ENCODE measurements at places on chromosomes 5 and 9. TPM values are rescaled to one million over a fixed set of nuclear protein-coding genes. Genes with fewer than 3 reads are reported as not detected.

DNA sequence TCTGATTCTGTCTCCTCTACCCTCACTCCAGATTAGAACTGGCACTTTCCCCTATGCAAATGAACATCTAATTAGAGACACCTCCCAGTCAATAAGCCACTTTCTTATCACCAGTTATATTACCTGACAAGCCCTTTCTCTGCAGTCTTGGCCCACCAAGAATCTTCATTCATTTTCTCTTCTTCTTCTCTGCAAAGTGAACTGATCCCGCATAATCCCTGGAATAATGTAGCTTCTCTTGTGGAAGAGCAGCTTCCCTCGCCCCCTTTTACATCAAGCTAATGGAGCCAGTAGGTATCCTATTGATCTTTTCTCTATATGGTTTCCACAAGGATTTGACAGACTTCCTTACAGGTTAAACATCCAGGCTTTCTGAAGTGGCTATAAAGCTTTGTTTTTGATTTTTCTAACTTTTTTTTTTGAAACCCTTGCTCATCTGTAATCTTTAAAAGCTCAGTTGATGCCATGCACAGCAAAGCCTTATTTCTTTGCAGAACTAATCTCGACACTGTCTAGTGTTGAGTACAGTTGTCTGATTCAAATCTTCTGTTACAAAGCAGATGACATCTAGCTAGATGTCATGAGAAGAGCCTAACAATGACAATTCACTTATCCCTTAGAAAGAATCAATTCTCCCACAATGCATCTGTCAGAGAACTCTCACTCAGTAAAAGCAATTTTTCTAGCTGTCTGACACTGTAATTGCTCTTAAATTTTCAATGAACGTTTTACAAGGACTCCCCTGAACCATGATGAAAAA is 281.4 kb downstream of the ISL1 start:
- no peak for DNase-seq

DNA sequence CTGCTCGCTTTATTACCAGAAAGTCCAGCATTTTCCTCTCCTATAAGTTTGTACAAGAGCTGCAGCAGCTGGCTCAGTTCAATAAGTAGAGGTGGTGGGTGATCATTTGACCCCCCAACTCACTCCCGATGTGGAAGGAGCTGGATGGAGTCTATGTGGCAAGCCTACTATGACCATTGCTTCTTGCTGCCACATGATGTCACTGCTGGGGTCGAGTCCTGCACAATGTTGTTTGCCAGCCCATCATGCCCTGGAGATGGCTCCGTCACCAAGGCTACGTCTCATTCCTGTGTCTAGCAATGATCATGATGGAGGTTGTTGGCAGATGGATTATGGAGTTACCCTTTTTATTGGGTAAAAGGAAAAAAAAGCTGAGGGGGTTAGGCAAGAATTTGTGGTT is 266.3 kb downstream of the PSAT1 start:
- DNase-seq, result no peak

GRCh38 chr9:136587145-136587943 is 41.5 kb upstream of the NOTCH1 start:
- peak; percentile 46 for DNase-seq

DNA sequence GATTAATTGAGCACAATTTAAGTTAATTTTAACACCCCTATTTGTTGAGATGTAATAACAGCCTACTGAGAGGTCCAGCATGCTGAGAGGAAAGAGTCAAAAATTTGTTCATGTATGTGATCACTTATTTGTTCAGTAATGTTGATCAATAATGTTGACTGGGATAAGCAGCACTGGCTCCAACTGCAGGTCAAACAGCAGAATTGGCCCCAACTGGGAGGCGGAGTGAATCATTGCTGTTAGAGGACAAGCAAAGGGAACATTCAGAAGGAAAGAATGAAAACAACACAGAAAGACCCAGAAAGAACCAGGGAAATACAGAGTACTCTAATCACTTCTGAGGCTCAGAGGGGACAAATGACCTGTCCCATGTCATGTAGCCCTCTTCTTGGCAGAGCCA is 221.1 kb downstream of the COMMD10 start:
- DNase-seq, result no peak

DNA sequence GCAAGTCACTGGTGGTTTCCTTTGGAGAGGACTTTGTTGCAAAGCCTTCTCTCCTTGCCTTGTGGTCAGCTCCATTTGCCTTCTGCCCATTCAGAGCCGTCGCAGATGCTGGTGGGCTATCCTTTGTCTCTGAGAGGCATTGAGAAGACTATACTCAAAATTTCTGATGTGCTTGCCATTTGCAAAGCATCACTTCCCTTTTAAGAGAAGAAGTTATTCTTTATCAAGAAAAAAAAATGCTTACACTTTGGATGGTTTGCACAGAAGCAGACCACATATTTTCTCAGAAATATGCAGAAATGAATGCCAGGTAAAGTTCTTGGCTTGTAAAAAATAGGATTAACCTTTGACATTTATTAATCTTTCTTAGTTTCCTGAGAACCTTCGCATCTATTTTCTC is 195.8 kb upstream of the KLF4 start:
- no peak for DNase-seq

GRCh38 chr9:8905731-8906130 is 1106.2 kb upstream of the DMAC1 start:
- DNase-seq, result no peak

The TAF11L10 gene
- not detected for total RNA-seq

The FAM153A gene
- total RNA-seq, result 1.5 TPM
